Fibroblast of skin of right biceps (primary cell): ENCODE measurements at places on chromosomes 16 and 17.

GRCh38 chr16:77969861-77970260 lies 52.5 kb upstream of the CLEC3A start:
- DNase-seq, result no peak

DNA sequence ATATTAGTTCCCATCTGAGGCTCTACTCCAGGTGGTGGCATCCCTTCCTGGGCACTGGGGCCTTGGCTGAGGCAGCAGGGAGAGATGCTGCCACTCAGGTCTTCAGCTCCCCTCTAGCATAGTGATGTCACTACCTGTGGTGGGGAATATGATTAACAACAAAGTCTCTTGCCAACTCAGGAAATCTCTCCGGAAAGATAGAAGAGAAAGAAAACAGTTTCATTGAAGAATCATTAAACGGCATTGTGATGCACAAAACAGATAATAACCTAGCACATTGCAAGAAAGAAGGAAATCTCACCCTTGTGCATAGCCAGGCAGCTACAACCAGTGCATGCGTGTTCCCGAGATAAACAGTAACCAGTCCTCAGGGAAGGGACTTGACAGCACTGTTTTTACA lies 12.2 kb upstream of the ZNF267 start:
- DNase-seq, result no peak

DNA sequence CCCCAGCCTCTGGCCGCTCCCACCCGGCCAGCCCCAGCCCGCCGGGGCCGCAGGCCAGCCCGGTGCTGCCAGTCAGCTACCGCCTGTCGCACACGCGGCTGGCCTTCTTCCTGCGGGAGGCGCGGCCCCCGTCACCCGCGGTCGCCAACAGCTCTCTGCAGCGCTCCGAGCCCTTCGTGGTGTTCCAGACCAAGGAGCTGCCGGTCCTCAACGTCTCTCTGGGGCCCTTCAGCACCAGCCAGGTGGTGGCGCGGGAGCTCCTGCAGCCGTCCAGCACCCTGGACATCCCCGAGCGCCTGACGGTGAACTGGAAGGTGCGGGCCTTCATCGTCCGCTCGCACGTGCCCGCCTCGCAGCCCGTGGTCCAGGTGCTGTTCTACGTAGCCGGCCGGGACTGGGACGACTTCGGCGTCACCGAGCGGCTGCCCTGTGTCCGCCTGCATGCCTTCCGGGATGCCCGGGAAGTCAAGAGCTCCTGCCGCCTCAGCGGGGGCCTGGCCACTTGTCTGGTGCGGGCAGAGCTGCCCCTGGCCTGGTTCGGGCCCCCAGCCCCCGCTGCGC lies 46.8 kb downstream of the TMEM132E start:
- no peak for DNase-seq

DNA sequence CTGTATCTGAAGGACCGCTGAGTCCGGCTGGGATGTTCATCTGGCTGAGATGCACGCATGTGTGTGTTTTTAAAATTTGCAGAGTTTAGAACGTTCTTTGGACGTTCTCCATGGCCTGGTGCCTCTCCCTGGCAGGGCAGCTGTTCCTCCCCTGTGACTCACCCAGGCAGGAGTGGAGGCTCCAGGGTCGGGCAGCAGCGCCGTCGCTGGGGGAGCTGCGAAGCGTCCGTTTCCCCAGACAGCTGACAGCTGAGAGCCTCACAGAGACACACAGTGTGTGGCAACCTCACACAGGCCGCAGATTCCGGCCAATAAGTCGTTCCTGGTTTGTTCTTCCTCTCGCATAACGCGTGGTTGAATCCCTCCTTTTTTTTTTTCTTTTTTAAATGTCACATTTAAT lies 80.6 kb downstream of the OR1D5 start:
- DNase-seq, result peak; percentile 39

GRCh38 chr17:8365143-8365542 lies 11.4 kb downstream of the KRABD2 start:
- peak; percentile 54 for DNase-seq

DNA sequence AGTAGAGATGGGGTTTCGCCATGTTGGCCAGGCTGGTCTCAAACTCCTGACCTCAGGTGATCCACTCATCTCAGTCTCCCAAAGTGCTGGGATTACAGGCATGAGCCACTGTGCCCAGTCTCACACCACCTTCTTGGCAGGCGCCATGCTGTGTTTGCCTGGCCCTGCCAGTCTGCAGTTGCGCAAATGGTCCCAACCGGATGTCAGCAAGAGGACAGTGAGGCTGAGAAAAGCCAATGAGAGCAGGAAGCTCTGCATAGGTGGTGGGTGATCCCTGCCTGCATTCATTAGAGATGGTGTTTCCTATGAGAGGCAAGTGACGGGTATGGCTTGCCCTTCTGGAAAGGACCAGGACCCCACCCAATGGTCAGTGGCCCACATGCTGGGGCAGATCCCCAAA lies 59.3 kb downstream of the PECAM1 start:
- no peak for DNase-seq

GRCh38 chr17:79331492-79331891 lies 256.9 kb downstream of the ENGASE start:
- no peak for DNase-seq

DNA sequence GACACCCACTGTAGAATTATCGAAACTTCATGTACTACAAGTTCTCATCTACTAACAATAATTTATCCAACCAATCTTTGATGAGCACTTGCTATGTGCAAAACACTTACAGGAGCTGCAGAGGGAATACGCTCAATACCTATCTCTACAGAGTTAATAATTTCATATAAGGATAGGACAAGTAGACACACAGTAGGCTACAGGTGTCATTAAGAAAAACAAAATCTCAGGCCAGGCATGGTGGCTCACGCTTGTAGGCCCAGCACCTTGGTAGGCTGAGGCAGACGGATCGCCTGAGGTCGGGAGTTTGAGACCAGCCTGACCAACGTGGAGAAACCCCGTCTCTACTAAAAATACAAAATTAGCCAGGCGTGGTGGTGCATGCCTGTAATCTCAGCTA lies 91.3 kb upstream of the PLEKHM1 start:
- no peak for DNase-seq

- DNase-seq, result peak; percentile 95
Observed at GRCh38 chr17:50219342-50219741, 17.9 kb upstream of the COL1A1 start.

GRCh38 chr17:903691-904481 lies 75.7 kb downstream of the NXN start:
- DNase-seq, result peak; percentile 96

DNA sequence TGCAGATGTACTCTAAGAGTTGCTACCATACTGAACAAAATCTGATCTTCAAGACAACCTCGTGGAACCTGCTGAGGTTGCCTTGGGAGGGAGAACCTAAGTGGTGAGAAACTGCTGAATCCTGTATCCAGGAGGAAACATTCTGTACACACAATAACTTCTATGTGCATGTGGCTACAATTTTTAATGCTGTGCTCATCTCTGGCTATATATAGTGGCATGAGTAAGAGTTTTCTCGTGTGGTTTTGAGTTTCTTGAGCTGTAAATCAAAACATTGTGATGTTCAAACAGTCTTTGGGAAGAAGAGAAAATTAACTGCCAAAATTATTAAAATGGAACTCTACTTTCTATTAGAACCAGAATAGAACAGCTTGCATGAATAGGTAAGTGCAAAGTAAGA lies 206.8 kb downstream of the CA10 start:
- peak; percentile 26 for DNase-seq

- peak; percentile 31 for DNase-seq
Observed at GRCh38 chr17:45171338-45172231, 9.9 kb downstream of the HEXIM2 start.

- DNase-seq, result no peak
Observed at GRCh38 chr17:5678171-5678570, 93.9 kb upstream of the NLRP1 start.

DNA sequence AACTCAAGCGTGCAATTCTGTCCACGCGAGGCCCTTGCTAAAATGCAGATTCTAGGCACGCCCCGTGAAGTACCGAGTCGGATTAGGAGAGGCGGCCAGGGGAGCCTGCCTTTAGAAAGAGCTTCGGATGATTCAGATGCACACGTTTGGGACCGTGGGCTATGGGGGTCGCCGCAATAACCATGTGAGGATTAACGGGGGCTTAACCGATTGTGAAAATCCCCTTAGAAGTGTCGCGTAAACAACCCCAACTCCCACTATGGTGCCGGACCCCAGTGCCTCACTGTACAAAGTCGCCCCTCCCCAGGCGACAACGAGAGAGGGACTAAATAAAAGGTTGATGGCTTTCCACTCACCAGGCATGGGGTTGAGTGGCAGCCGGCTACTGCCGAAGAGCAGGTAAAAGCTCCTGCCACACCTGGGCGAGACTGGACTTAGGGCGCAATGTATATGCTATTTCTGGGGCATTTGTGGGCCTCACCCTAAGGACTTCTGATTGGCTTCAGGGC lies 635 bp upstream of the SP2 start:
- no peak for DNase-seq
